Activated CD4-positive, CD25-positive, alpha-beta regulatory T cell (primary cell): ENCODE measurements at places on chromosomes 6 and 20.

- no peak for DNase-seq
Measured at GRCh38 chr6:142702501-142703460, 242.2 kb downstream of the HIVEP2 start.

DNA sequence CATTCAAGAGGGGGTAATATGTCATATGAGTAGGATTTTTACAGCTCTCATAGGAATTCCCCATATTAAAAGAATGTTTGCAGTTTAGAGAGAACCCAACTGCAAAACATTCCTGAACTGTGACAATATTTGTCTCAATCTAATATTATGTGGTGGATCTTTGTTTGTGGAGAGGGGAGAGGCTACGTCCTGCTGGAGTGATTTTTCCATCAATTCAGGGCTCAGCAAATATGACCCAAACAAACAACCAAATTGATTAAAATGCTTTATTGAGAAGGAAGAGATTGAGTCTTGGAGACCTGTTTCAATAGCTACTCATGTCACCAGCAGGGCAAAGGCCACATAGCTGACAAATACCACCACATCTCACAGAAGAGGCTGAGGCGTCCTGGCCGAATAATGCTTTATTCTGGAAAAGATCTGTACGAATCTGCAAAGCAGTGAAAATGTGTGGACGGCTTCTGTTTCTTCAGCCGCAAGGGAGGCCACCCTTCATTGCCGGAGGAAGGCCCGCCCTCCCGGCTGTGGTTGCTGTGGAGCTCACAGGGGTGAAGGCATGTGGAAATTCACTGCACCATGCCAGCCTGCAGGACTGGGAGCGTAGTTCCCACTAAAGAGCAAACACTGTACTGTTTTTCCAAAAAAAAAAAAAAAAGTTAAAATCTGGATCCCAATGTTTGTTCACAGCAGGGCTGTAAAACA, 89.7 kb upstream of the QKI start:
- DNase-seq = no peak

DNA sequence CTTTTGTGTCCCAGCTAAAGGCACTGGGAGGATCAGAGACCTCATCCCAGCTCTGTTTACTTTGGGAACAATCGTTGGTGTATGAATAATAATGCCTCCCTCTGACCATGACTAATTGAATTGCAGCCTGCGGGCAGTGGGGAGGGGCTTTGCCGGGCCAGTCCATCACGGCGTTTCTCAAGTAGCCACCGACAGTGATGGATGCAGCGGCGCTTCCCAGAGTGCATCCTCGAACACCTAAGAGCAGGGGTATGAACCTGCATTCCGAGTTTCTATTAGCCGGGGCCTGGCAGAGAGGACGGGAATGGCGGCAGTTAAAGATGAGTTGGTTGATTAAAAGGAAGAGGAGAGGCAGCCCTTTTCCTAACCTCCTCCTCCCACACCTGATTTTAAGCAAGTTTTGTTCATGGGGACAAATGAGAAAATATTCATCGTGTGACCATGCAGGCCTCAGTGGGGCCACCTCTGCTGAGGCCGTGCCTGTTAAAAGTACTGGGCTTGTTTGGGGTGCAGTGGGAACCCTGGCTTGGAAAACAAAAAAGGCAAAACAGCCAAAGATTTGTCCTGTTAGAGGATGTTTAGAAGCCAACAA, 154.1 kb downstream of the FOXA2 start:
- DNase-seq = no peak

DNA sequence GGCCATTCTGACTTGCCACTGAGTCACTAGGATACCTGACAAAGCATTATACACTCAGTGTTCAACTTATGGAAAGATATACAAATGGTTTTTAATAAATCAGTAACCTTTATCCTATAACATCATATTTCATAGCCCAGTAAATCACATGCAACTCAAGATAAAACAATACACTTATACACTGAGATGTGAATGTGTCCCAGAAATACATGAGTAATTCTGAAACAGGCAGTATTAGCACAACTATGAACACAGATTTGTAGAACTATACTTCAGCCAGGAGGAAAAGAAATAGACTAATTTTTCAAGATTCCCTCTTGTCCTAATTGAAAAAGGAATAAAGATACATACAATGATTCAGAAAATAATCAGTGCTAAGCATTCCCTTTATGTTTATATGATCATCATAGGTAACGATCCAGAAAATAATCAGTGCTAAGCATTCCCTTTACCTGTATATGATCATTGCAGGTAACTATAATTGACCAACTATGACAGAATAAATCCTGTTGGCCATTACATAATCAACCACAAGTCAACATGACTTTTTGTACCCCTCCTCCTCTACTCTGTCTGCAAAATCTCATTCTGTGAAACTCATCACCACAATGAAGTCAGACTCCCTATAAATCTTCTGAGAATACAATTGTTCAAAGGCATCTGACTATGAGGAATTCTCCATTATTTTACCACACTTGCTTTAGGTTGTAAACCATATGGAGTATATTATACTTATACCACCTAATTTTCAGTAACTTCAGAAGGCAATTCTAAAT, 30.3 kb downstream of the HACE1 start:
- DNase-seq = no peak

DNA sequence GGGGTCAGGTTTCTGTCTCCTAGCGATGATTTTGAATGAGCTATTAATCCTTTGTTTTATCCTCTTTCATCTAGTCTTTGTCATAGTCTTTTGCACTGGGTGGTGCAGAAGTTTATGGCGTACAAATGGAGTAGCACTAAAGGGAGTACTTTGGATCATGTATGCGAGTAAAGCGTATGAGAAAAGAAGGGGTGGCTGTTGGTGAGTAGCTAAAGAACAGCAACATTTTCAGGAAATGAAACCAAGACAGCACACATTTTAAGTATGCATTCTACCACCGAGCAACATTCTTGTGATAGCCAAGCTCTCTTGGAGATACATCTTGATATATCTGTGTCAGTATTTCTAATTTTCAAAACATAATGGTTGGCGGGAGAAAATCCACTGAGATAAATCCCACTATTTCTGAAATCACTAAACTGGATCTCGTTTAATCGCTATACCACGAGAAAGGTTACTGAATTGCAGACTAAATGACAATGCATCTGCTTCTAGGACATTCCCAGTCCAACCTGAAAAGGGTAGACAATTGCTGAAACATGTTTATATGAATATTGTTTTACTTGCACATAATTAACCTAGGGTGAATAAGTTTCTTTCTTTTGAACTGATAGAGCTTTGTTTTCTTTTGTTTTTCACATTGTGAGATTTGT, 196.1 kb downstream of the TRIM27 start:
- no peak for DNase-seq

DNA sequence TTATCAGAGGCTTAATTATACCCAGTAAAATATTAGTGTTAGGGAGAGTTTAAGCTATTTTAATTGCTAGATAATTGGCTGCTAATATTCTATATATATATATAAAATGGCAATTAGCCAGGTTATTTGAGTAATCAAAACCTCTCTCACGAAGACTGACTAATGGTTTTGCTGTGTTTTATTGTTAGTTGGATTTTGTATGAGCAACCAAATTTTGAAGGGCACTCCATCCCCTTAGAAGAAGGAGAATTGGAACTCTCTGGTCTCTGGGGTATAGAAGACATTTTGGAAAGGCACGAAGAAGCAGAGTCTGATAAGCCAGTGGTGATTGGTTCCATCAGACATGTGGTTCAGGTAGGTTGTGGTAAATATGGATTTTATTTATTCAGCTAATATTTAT, 102.2 kb downstream of the RTN4IP1 start:
- no peak for DNase-seq
